Fibroblast of villous mesenchyme (primary cell): ENCODE measurements at places on chromosomes 1 and 21.

DNA sequence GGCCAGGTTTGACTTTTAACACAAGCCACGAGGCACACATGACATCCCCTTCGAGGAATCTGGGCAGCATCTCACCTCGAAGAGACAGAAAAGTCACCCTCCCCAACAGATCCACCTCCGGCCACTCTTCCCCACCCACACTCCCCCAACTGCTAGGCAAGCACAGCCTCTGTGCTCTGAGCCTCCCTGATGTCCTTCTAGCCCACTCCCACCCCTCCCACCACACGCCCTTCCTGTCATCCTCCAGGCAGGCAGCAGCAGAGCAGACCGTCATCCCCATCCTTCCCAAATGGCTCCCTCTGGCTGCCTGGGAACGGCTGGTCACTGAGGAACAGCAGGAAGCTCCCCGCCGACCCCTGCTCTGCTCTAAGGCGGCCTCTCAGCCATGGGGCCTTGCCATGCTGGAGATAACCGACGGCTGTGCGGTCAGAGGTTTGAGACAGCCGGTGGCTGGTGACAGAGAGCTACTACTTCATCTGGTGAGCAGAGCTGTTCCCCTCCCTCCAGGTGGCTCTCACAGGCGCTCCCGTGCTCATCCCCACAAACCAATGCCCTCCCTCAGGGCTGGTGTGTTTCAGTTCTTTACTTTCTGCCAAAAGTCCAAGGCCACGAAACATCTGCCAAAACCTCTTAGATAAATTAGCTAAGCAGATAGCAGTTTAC is 25.6 kb downstream of the NPHP4 start:
- DNase-seq: no peak

DNA sequence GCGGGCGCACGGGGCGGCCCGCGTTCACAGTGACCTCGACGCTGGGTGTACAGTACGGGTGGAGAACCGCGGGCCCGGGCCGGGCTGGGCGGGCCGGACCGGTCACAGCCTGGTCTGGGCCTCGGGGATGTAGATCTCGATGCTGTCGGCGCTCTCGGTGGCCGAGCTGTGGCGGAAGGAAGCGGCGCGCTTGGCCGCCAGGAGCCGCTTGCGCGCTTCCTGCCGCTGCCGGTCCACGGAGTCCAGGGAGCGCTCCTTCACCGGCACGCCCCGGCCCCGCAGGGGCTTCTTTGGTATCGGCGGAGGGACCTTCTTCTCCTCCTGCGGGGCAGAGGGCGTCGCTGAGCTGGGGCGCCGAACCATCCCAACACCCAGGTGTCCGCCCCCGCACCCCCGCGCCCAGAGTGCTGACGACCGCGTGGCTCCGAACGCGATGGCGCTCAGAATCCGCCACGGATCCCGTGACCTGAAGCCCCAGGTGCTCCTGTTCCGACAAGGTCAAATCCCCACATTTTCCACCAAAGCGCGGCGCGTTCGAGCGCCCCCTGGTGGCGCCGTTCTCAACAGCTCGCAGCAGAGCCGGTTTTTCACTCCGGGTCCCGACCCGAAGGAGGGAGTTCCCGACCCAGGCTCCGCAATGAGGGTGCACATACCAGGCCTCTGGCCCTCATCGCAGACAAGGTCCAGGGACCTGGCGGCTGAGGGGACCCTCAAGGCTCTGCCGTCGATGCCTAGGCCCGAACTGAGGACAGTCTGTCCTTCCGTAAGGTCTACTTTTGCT is 6.6 kb upstream of the SMIM12 start:
- peak; percentile 58 for DNase-seq

DNA sequence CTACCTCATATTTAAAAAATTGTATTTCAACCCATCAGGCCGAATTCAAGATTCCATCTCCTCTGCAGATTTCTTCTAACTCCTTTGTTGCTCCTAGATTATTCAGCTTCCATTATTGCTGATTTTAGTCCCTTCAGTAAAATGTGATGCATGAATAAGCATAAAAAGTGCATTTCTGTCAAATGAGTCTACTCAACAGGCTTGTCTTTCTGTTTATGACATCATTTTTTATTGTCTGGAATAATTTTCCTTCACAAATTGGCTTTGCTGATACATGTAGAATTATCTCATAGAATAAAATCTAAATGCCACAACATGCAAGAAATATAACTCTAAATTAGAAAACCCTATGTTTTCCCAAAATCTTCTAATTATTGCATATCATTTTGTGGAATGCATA is 1.6 kb upstream of the OR2M5 start:
- DNase-seq: no peak

GRCh38 chr1:243520831-243521230 is 265.0 kb downstream of the SDCCAG8 start:
- no peak for DNase-seq

- no peak for DNase-seq
These were observed 31.5 kb downstream of the RIMS3 start for GRCh38 chr1:40633931-40634376.

DNA sequence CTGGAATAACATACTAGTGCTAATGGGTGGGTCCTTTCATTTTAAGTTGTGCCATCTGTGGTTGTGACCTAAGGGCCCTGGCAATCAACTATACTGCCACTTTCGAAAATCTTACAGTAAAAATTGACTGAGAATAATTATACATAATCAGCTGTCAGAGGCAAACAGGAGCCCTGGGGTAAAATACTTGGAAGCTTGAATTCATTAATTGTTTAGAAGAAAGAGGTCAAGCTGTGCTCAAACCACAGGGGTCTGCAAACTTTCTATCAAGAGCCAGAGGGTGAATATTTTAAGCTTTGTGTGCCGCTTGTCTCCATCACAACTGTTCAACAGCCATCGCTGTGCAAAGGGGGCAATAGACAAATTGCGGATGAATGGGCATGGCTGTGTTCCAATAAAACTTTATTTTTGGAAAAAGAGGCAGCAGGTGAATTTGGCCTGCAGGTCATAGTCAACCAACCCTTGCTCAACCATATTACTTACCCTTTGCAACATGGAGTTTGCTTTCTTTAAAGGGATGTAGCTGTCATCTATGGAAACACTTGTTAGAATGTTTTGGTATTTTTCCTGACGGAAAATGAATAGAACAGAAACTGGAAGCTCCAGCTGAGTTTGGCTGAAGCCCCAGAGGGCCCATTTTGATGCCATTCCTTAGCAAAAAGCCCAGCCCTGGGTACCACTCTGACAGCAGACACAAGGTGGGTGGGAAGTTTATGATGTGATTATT is 35.7 kb upstream of the USP1 start:
- no peak for DNase-seq

GRCh38 chr1:65772607-65773006 is 20.1 kb upstream of the PDE4B start:
- DNase-seq: no peak

- no peak for DNase-seq
These were observed 176.0 kb upstream of the NRIP1 start for GRCh38 chr21:15240848-15241247.

- DNase-seq: no peak
These were observed 23.8 kb downstream of the PIP5K1A start for GRCh38 chr1:151222130-151222529.

GRCh38 chr1:16980473-16981268 is at the start of gene MFAP2:
MFAP2 (minus strand) TSS chr1:16980620; CDS start chr1:16978273, 2,347 bp downstream.
- DNase-seq: no peak

DNA sequence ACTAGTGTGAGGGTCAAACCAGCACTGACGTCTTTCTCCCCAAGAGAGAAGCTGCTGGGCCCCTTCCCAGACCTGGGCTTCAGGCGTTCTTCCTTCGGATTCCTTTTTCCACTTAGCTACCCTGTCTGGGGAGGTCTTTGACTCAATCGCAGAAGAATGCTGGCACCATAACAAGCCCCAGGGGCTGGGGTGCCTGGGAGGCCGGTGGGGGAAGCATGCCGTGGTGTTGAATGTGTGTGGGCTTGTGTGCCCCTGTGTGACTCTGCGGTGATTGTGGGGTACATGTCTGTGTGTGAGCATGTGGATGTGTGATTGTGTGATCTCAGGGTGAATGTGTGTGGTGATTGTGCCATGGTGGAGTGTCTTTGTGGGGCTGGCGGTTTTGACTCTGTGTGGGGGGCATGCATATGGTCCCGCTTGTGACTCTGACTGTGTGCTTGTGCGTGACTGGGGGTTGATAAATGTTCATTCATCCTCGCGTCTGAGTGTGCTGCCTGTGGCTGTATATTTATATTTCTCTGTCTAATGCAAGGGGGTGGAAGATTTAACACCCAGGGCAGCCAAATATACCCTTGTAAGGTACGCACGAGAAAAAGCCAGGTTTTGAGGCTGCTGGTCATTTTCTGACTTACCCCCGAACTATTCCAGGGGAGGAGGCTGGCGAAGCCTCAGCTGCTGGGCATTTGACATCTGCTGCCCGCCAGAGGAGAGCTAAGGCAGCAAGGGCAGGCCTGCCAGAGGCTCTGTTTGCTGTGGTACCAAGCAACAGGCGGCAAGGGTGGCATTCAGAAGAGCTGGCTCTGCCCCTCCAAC is 1.1 kb upstream of the SYNC start:
- DNase-seq: peak; percentile 77

- DNase-seq: peak; percentile 37
These were observed 17.3 kb downstream of the CA6 start for GRCh38 chr1:8962812-8963530.

DNA sequence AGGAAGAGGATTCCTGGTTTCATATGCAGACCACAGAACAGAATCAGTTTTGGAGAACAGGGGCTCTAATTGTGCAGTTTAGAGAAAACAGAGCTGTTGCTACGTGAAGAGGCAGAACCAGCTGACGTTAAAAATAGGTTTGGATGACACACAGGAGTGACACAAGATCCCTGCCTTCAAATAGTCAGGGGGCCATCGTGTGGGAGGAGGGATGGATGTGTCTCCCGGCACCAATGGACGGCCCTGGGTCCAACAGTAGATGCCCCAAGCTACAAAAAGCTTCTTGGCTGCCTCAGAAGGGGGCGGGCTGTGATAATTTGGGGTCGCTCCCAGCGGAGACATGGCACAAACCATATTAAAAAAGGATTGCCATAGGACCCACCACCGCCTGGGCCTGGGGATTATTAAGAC is 87.8 kb downstream of the MRPL37 start:
- DNase-seq: peak; percentile 53

- no peak for DNase-seq
These were observed 62.3 kb downstream of the COL18A1 start for GRCh38 chr21:45467221-45467779.

GRCh38 chr1:168763031-168763430 is 34.0 kb upstream of the DPT start:
- no peak for DNase-seq

- no peak for DNase-seq
These were observed 696.6 kb upstream of the BRINP3 start for GRCh38 chr1:191174298-191174697.

DNA sequence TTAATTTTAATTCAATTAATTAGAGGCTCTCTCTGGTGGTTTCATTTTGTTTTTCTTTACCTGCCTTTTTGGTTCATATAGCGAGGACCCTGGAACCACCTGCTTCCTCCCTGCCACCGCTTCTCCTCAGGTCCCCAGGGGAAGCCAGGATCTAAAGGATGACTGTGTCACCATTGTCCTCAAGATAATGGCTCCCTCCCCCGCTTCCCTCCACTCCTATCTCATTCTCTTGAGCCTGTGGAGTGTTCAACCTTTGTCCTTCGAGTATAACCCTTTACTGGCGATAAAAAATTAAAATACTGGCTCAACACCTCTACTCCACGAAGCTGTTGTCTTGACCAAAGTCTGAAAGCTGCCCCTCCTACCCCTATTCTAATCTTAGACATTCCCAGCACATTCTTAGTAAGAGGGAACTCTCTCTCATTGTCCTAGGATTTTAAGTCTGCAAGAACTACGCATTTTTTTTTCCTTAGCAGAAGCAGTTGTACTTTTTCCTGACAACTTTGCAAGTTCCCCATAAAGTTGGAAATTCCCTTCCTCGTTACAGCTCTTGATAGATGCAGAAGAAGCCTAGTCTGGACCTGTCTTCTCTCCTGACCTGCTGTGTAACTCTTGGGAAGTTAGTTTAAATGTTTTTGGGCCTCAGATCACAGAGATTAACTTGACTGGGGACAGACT is 12.6 kb upstream of the MAPKAPK2 start:
- DNase-seq: no peak

GRCh38 chr1:20063861-20064292 is 6.1 kb upstream of the PLA2G5 start:
- peak; percentile 36 for DNase-seq

- no peak for DNase-seq
These were observed 372.2 kb downstream of the USH2A start for GRCh38 chr1:216051071-216051470.

DNA sequence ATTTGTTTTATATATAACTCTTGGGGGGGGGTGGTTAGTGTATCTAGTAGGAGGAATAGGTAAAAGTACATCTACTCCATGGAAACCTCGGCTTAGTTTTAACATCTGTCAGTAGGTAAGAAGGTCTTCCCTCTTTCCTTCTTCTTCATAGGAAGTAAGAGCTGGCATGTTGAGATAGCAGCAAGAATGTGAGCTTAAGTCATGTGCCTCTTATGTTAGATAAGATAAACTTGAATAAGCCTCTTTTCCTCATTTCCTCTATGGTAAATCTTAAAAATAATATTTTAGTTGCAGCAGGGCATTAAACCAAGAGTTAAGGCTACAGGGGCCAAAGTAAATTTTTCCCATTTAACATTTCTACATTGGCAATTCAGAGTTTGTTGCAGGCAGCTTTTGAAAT is 100.4 kb downstream of the MAP3K21 start:
- DNase-seq: no peak

GRCh38 chr1:117802531-117803257 is 126.7 kb downstream of the GDAP2 start:
- DNase-seq: peak; percentile 62

DNA sequence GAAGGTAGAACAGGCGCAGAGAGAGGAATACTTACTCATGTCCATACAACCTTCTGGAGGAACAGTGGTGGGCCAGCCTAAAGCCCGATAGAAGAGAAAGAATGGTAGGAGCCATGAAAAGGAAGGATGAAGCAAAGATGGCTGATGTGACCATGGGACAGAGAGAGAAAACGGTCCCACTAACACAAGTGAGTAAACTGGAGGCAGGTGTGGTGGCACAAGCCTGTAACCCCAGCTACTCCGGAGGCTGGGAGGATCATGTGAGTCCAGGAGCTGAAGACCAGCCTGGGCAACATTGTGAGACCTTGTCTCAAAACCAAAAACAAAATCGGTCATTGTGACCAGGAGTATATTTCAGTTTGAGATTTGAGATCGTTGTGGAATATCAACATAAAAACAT is 49.4 kb downstream of the C1orf198 start:
- DNase-seq: no peak

- DNase-seq: peak; percentile 82
These were observed 5.3 kb downstream of the UTS2 start for GRCh38 chr1:7847599-7847998.

- no peak for DNase-seq
These were observed 3.5 kb upstream of the GNG12 start for GRCh38 chr1:67836769-67837168.

- DNase-seq: no peak
These were observed 5.3 kb upstream of the CDCP2 start for GRCh38 chr1:54158071-54158470.

- no peak for DNase-seq
These were observed 59.4 kb upstream of the GNG4 start for GRCh38 chr1:235709018-235709417.
